ENCODE measurements at places on chromosomes 6 and 20. TPM values are rescaled to one million over a fixed set of nuclear protein-coding genes. Genes with fewer than 3 reads are reported as not detected.

GRCh38 chr6:128131566-128131965 lies 230.7 kb upstream of the THEMIS start:
- no peak for ATAC-seq

Gene SIRPD
- 0.14 TPM for total RNA-seq

DNA sequence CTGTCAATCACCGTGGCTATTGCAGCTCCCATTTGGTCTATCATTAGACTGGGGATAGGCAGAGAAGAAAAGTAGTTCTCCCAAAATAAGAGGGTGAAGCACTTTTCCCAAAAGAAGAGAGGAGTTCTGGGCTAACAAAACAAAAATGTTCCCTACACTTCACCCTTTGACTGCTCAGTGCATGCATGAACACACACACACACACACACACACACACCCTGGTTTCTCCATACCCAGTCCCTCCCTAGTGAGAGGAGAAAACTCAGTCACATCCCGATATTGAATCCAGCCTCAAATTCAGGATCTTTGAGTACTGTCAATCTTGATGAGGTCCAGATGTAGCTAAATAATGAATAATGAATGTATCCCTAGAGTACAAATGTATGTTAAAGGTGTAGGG lies 4.6 kb upstream of the TBPL1 start:
- no peak for ATAC-seq

DNA sequence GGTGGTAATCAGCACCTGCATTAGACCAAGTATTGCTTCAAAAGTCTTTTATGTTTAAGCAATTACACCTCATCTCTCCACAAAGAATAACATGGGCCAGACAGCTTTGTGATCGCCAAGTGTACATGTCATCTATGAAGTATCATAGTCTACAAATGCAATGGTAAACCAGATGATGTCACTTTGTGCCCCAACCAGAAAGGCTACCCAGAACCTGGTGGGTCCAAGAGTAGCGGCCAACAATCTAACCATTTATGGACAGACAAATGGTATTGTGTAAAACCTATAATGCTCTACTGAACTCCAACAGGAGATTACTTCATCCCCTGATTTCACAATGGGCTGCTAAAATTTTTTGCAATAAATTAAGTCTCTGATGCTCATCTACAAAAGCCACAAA lies 295.9 kb downstream of the GMDS start:
- no peak for ATAC-seq

GRCh38 chr6:102023977-102024657 lies 630.6 kb downstream of the GRIK2 start:
- no peak for ATAC-seq

Measured in motor neuron (in vitro differentiated cells).